Activated CD4-positive, alpha-beta memory T cell treated with anti-CD3 and anti-CD28 coated beads for 36 hours (primary cell): ENCODE measurements at places on chromosomes 5 and 9.

GRCh38 chr5:122252319-122252718 is 59.7 kb upstream of the SNCAIP start:
- DNase-seq, result no peak

DNA sequence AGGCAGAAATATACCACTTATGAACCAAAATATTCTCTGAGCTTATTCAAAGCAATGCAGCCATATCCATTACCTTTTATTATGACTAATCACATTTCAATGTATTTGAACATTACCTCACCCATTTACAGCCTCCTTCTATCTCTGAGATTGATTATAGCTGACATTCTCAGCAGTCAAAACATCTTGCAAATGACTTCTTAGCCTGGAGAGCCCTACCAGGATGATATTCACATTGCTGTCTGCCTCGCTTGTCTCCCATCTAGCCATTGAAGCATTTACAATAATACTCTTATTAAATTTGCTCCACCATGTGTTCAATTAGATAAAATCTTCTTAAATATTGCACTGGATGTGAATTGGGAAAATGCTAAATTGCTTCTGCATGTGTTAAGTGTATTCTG is 1879.9 kb upstream of the ACO1 start:
- DNase-seq, result no peak

GRCh38 chr5:158873104-158873503 is 226.6 kb downstream of the EBF1 start:
- DNase-seq, result no peak

DNA sequence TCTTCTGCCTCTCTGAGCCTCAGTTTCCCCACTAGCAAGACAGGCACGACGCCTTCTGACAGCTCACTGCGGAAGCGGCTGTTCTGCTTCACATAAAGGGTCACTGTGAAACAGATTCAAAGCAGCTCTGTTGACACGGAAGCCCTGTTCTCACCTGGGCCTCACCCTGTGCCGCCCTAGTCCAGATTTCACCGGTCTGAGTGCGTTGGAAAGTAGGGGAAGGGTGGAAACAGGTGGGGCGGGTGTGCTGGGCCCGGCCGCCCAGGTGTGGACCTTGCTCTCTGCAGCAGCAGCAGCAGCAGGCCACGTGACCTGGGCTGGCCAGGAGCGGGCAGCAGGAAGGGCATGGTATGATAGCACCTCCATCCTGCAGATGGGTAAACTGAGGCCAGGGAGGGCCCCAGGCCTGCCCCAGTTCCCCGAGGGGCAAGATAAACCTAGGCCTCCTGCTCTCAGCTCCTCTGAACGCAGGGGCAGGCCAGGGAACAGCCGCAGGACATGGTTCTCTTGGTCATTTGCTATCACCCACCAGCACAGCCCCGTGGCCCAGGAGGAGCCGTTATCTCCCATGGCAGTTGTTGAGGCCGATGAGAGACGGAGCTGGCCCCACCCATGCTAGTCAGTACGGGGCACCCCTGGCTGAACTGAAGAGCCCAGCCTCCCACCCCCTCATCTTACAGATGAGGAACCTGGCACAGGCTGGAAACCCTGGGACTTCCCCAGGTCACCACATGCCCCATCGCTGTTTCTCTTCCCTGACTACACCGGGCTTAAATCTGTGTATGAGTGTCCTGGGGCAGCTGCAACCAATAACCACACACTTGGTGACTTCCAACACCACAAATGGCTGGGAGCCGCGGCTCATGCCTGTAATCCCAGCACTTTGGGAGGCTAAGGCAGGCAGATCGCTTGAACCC is 12.1 kb downstream of the PTGES2 start:
- DNase-seq, result peak; percentile 53

DNA sequence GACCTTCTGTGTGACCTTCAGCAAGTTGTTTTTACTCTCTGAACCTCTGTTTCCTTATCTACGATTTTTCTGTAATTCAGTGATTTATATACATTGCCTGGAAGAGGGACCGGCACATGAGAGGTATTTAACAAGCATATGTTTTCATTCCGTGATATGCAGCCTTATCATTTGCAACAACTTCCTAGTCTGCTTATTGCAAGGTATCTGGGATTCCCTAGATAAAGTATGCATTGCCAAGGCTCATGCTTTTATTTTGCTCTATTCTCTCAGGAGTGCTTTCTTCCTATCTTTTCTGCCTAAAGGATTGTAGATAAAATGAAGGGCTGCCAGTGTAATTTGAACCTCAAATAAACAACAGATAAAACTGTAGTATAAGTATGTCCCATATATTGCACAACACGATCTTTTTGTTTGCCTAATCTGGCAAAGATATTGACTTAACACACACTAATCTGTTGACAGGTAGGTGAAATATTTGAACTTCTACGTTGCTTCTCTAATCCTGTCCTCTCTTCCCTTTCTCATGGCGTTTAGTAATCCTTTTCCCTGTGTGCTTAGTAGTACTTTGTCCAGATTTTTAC is 377.2 kb upstream of the TNC start:
- DNase-seq, result no peak

DNA sequence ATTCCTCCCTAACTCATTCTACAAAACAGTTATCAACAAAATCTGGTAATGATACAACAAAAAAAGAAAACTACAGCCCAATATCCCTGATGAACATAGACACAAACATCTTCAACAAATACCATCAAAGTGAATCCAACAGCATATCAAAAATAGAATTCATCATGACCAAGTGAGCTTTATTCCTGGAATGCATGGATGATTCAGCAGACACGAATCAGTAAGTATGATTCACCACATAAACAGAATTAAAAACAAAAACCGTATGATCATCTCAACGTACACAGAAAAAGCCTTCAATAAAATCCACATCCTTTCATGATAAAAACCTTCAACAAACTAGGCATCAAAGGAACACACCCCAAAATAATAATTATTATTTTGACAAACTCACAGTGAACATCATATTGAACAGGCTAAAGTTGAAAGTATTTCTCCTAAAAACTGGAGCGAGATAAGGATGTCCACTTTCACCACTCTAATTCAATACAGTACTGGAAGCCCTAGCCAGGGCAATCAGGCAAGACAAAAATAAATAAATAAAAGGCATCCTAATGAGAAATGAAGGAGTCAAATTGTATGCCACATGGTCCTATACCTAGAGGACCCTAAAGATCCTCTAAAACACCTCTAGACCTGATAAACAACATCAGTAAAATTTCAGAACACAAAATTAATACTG is 305.1 kb upstream of the RGMB start:
- no peak for DNase-seq

DNA sequence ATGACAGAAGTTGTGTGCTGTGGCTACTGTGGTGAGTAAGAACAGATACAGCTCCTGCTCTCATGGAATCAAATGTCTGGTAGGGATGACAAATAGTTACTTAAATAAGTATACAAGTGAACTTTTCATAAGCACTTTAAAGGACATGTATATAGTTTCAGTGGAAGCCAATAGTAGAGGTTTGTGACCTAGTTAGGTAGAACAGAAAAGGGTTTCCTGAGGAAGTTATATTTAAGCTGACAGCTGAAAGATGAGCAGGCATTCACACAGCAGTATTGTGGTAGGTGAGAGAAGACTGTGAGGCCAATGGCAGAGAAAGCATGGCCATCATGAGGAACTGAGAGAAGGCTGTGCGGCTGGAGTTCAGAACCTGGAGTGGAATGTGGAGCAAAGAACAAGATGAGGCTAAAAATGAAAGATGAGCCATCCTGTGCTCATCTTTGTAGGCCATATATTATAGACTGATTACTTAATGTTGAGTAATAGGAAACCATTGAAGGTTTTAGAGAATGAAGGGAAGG is 15.4 kb downstream of the FAM174A start:
- peak; percentile 13 for DNase-seq

GRCh38 chr5:83641946-83642345 is 78.7 kb downstream of the HAPLN1 start:
- DNase-seq, result no peak

GRCh38 chr9:4490705-4491625 is 697 bp downstream of the SLC1A1 start:
- DNase-seq, result no peak

DNA sequence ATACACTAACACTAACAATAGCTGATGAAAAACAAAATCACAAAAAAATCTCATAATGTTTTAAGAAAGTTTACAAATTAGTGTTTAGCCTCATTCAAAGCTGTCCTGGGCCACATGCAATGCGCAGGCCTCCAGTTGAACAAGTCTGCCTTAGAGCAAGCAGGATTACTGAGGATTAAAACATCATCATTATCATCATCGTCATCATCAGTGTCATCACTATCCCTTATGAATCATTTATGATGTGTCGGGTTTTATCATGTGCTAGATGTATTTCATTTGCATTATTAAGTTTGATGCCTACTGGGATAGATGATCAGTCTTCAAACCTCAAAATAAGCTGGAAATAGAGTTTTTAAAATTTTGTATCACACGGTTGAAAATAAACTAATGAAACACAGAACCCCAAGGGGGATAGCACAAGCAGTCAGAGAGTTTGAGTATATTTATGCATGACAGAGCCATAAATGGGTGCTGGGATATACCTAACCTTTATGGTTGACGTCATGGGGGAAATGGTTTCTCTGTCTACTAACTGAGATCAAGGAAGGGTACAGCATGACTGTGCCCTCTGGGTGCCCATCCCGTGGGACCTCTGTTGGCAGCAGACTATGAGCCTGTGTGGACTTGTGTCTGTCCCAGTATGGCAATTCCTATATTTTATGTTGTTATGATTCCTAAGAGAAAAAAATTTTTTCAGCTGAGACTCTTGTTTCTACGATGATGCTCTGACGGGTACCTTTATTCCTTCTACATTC is 150.3 kb upstream of the ADRA1B start:
- no peak for DNase-seq

DNA sequence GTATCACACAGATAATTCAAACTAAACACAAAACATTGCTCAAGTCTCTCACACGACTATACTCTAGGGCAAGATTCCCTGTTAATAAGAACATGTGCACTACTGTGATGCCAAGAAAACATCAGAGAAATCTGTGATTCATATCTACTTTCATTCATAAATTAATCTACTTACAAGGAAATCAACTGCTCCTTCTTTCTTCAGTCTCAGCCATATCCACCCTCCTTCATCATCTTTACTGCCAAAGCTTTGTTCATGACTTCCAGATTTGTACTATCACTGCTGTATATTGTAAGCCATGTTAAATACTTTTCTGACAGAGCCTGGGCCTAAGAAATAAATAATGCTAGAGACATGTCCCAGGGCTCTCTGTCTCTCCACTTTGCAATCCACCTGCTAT is 35.1 kb downstream of the CTNNAL1 start:
- no peak for DNase-seq

DNA sequence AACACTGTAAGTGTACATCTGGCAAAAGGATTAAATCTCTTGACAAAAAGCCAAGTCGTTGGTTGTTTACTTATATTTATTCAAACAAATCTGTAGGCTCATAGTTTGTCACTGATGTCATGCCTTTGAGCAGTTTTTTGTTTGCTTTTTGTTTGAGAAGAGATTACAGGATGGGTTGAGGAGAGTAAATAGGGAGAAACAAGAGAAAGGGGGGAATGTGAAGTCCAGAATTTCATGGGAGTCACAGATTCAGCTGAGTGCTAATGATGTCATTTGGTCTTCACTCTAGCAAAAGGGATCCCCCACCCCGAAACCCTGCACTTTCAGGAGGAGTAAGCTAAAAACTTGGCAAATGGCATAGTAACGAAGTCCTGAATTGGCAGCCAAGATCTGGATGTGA is 337.4 kb downstream of the GLIS3 start:
- no peak for DNase-seq

DNA sequence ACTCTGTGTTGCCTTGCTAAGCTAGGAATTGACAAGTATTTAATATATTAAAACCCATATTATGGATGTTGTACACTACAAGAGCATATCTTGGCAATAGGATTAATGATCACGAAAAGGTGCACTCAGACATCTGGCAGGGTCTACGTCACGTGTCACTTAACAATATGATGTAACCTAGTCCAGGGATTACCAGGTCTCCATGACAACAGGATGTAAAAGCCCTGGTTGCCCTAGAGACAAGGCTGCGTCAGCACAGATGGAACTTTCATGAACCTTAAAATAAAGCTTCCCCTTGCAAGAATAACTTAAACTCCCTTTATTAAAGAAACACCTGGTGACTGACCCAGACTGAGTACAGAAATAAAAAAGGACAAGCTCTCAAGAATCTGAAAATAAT is 717.8 kb downstream of the CDH18 start:
- DNase-seq, result no peak

DNA sequence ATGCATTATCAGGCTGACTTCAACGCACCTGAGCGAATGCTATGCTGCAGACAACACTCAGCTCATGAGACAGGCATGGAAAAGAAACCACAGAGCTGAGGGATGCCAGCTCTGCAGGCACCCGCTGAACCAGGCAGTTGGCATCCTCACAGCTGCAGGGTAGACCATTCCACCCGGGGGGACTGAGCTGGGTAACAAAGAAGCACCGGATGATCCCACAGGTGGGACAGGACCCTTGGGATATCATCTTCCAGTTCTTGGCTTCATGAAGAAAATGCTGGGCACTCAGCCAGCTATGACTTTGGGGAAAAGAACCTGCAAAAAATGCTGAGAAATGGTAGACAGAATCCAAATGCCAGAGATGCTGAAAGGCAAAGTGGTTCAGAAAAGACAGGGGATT is 9.6 kb downstream of the EPB41L4B start:
- no peak for DNase-seq

GRCh38 chr9:87109231-87109631 is 161.9 kb upstream of the GAS1 start:
- DNase-seq, result no peak

DNA sequence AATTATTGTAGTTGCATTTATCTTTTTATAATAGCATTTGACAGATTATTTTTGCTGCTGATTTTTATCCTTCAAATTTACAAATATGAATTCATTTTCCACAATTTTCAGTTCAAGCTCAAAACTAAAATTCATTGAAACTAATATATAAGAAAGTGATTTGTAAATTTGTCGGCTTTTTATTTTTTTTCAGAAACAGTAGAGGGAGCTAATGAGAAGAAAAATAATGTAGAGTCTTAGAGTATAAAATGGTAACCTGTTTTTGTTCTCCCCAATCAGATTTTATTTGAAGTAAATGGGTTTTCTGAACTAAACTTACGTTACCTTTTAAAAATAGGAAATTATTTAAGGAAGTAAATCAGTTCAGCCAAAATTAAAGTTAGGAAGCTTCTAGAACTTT is 19.2 kb downstream of the PRRC1 start:
- DNase-seq, result no peak
